Skin of body (tissue), 3 donors: ENCODE measurements at places on chromosomes 7 and 10. TPM values are rescaled to one million over a fixed set of nuclear protein-coding genes. Genes with fewer than 3 reads are reported as not detected.
A peak's percentile ranks its signal among the peaks of the same experiment; 100 is the strongest.

The SPOCK2 gene
- total RNA-seq: 0.79 TPM

The ENKUR gene
- 0.39 TPM for total RNA-seq

The WDR37 gene
- total RNA-seq: 8.3 TPM

The RBM20 gene
- 2.4 TPM for total RNA-seq

The SHTN1 gene
- 13.1 TPM for total RNA-seq

The TDRD1 gene
- 0.20 TPM for total RNA-seq

The MOGAT3 gene
- total RNA-seq: not detected

The FAM25A gene
- total RNA-seq: 16.3 TPM

DNA sequence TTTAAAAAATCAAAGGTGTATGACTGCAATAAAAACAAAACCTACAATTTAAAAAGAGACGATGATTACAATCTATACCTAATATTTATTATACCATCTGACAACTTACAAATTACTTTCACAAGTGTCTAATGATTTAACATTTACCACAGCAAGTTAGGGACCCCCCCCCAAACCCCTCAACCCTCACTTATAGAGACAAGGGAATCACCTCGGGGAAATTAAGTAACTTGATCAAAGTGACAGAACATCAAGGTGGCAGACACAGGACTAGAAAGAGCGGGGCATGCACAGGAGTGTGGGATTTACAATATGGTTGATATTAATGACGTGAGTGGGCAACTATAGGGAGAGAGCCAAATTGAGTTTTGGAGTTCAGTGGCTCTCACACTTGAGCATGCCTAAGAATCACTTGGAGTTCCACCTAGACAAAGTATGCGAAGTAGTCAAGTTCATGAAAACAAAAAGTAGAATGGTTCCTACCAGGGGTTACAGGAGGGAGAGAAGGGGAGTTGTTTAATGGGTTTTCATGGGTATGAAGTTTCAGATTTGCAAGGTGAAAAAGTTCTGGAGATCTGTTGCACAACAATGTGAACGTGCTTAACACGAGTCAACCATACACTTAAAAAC is 43.4 kb downstream of the SGMS1 start:
- no peak for DNase-seq

GRCh38 chr7:150945853-150946420 is 32.2 kb downstream of the KCNH2 start:
- no peak for DNase-seq

- peak; percentile 72 for DNase-seq
Observed at GRCh38 chr10:31876652-31877352, 51.8 kb downstream of the ARHGAP12 start.

DNA sequence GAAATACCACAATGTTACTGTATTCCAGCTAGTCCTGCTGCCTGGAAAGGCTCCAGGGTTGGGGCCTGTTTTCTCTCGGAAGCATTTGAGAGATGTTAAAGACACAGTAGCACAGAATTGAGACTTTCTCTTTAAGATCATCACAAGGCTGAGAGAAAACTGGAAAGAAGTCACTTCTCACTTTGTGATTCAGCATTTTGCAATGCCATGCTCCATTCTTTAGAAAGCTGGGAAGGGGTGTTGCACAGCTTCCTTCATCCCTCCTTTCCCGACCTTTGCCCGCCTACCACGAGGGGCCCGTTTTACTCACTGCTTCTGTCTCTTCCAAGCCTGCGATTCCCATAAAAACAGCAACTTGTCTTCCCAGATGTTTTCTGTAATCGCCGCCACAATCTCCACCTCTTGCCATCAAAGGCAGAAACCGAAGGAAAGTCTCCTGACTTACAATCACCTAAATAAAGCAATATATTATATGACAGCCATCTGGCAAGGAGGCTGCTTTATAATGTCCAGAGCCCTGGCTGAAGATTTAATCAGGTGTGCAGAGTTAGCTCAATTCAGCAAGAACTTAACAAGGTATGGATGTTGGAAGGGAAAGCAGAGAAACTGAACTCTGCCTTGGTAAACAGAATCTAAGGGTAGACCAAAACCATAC is 18.9 kb downstream of the NOD1 start:
- peak; percentile 53 for DNase-seq

- no peak for DNase-seq
Observed at GRCh38 chr10:31299119-31299518, 19.9 kb upstream of the ZEB1 start.

DNA sequence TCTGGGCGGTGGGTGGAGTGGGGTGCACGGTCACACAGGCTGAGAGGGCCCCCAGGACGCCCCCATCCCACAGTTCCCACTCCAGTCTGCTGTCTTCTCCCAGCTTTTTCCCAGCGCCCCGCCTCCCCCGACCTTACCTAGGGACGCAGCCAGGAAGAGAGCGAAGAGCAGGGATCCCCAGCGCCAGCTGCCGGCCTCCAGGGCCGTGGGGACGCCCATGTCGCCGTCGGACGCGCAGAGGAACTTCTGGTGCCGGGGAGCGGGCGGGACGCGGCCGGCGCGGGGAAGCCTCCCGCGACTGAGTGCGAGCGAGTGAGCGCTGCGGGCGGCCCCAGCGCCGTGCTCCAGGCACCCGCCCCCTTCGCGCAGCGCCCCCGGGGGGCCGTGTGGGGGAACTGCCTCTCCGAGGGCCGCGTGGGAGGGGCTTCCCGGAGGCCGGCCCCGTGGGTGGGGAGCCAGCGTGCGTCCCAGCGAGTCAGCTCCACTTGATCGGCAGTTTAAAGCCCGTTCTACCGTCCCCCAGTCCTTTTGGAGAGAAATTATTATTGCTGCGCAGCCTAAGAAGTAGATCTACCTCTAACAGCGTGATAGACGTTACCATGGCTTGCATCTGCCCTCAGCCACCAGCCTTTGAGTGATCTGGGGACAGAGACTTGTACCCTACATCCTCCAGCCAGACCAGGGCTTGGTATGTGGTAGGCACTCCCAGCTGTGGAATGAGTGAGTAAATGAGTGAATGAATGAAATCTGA is at the start of gene VSIR:
VSIR (minus strand) TSS at position 300 of the 751 bp plus-strand sequence; CDS start at position 219, 81 bp downstream.
- DNase-seq: peak; percentile 70

DNA sequence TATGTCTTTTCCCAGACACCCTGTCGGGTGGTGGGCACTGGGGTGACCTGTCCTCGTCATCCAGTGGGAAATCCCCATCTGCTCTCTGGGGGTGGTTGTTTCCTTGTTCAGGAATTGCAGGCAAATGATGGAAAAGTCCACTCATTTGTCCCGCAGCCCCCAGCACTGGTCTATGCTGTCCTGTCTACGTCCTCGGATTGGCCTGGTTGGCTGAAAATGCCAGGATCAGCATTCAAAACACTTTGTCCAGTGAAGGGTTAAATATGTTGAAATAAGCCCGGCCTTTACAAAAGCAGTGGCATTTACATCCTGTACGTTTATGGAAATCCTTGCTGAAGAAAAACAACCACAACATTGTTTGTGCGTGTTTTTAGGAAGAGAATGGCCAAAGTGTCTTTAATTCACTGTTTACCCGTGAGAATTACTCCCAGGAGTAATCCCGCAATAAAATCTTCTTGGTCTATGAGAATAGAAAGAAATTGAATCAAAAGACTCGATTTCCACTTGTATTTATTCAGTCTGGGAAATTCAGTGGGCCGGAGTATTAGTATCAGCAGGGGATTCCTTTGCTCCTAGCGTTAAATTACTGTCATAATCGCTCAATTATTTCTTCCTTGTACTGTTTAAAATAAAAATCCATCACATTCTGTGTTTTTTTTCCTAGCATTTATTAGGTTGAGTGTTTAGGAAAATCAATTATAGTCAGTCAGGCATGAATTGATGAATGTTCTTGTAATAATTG is 116.8 kb upstream of the SH2B2 start:
- DNase-seq: no peak

DNA sequence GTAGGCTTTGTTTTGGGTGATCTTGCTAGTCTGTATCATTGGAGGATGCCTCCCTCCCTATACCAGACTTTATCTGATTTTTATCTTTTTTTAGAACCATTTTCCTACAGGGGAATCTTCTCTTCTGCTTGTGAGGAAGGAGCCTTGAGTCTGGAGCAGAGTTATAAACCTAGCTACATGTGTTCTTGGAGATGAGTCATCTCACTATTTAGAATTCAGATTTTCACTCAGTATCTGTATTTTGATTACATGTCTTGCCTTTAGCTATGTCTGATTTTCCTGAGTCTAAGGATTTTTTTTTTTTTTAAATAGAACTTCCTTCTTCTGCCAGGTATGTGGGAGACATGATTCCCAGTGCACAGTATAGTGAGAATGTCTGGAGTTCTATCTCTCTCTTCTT is 211.6 kb upstream of the MBL2 start:
- DNase-seq: no peak

GRCh38 chr7:104695563-104695962 is 318.4 kb upstream of the KMT2E start:
- DNase-seq: no peak

- DNase-seq: no peak
Observed at GRCh38 chr7:152735443-152736004, 24.0 kb upstream of the ACTR3B start.

DNA sequence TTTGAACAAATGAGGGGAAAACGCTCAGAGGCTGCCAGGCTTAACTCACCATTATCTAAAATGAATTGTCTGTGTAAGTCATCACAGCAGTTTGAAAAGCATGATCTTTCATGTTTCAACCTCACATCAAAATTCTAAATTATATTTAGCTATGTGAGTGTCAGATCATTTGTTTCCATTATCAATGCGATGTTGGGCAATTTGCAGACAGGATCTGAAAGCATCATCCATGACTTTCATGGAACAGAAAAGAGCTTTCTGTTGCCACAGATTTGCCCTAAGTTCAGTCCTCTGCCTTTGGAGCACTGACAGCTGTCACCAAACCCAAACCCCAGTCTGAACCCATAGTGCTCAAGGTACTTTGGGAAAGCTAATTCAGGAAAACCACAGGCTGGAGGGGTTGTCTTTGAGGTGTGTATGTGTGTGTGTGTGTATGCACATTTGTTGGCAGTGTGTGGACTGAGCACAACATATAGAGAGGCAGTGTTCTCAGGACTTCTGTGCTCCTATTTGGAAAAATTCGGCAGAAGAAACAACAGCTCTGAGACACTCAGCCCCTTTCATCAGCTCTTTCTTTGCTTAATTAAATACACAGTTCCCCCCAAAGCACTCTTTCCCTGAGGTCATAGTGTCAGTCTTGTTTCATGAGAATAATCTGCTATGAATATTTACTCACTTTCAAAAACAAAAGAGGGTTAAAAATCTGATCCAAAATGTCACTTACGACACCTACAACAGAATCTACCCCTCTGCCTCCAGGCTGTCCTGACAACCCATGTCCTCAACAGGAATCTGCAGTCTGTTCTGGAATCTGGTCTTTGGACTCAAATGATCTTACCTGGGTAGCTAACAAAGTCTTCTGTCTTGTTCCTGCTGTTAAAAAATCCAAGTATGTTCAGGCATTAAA is 188.5 kb upstream of the KLF14 start:
- no peak for DNase-seq

DNA sequence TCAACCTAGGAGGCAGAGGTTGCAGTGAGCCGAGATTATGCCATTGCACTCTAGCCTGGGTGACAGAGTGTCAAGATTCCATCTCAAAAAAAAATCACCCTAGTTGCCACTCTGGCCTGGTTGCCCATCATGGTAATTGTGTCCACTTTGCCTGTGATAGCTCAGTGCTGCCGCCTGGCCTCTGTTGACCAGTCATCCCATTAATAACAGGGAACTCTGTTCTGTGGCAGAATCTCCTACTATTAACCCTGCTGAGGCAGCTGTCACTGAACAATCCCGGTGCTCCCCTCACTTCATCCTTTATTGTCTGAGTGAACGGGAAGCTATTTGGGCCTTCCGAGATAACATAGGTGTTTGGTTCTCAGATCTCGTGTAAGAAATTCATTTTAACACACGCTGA is 14.6 kb downstream of the ZNF3 start:
- no peak for DNase-seq

GRCh38 chr10:69973678-69974077 is 79.0 kb upstream of the MACROH2A2 start:
- DNase-seq: no peak

GRCh38 chr7:157870644-157871290 is 534.0 kb downstream of the DNAJB6 start:
- DNase-seq: no peak

GRCh38 chr7:41256186-41256945 is 446.5 kb downstream of the INHBA start:
- no peak for DNase-seq

DNA sequence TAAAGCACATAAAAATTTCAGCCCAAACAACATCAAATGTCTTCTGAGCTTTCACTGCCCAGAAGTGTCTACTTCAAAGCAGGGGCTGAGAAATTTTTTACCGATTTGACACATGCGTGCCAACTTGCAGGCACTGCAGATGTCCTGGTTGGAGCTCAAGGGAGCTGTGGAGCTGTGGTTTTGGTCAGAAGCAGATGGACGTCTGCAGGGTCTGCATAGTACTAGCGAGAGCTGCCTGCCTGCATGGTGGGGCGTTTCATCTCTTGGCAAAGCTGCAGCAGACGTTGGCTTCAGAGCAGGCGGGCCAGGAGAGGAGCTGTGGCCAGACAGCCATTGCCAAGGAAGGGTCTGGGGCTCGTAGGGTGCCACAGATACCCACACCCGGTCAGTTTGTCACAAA is 296.7 kb downstream of the GLRX3 start:
- no peak for DNase-seq

DNA sequence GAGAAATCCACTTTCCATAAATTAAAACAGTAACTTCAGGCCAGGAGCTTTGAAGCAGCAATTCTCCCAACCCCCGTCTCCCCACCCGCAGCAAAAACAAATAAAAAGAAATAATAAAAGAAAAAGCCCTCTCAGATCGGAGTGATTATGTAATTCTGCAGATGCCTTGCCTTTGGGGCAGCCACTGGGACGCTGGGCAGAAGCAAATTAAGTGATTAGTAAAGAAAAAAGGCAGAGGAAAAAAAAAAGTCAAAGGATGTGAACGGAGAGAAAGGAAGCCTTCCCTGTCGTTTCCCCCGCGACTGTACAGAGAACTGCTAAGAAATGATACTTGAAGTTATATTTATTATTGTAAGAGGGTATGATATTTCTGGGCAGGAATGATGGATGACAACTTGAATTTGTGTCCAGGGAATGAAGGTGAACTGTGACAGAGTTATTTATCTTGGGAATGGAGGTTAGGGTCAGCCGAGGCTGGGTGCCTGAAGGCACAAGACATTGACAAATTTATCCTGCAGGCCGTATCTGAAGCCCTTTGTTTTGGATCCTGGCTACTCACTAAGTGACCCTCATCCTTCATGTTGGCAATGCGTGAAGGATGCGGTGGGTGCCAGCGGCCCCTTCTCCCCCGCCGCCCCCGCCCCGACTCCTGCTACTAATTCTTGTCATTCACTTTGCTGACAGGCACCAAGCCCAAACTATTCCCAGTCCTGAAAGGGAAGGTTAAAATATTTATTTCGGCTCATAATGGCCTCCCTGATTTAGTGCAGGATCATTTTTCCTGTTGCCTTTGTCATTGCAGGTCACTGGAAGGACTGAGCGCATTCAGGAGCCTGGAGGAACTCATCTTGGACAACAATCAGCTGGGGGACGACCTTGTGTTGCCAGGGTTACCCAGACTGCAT is 604.0 kb downstream of the LRMDA start:
- no peak for DNase-seq
